NCI-H774 (cell line): ENCODE measurements at places on chromosomes 7 and 10.

DNA sequence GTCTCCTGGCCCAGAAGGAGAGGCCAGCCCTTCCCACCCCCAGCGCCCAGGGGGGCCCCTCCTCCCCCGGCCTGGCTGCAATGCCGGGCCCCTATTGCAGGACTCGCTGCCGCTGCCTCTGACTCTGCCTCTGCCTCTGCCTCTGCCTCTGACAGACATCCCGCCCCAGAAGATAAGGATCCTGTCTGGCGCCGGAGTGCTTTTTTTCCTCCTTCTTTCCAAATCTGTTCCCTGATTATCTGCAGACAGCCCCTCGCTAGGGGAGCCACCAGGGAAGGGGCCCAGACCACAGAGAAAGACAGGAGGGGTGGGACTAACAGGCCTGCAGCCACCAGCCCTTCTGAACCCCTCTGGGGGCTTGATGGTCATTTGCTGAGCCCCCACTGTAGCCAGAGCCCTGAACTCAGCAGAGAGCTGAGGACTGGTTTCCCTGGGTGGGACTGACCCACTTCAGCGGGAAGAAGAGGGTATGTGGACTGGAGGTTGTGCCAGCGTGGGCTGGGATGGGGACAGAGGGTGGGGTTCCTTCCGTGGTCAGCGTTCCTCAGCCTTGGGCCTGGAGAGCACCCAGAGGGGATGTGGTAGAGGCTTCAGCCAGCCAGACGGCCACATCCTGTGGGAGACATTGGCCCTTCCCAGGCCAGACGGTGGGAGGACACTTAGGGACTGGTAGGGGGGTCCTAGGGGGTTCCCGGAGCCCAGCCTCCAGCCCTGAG, 22.8 kb downstream of the UNC5B start:
- DNase-seq: no peak

GRCh38 chr7:49398236-49398635, 375.2 kb upstream of the VWC2 start:
- DNase-seq: no peak

GRCh38 chr10:348456-348855, 213.2 kb downstream of the ZMYND11 start:
- no peak for DNase-seq

GRCh38 chr10:116688241-116688711, 54.1 kb downstream of the HSPA12A start:
- DNase-seq: no peak

DNA sequence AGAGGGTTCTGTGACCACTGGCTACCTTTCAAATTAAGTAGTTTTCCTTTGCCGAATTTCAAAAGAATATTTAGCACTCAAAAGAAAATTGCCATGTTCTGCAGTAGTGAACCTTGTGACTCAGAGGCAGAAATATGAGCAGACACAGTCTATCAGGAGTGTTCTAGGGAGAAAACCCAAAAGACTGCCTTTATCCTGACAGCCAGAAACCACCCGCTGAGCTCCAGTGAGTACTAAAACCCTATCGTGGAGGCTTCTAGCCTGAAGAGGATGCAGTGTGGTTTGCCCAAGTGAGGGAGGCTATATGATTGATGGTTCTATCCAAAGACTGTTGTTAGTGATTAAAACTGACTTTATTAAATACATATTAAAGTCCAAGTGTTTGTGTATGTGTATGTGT, 21.9 kb downstream of the CHRM2 start:
- no peak for DNase-seq

DNA sequence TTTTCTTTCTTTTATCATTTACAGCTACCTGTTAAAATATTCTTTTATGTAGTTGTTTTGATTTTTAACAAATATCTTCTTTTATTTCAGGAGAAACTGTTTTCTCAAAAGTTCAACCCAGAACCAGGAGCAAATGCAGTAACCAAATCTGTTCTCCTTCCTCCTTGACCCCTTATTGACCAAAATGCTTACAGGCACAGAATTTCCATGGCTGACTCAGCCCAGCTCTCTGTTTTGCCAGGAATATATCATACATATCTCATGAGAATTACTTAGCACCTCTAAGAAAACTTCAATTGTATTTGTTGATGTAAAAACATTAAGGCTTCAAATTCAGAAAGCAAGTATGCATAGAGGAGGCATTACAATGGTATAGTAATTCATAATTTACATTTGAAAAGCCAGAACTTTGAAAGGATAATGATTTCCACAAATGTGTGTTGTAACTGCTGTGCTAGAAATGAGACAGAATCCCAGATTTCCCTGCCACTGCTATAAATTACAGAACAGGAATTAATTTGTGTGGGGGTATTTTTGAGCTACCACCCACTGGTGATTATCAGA, 2.2 kb downstream of the GSAP start:
- DNase-seq: no peak

GRCh38 chr10:51228714-51229100, 154.4 kb downstream of the PRKG1 start:
- no peak for DNase-seq

GRCh38 chr7:46285878-46286277, 364.8 kb upstream of the IGFBP3 start:
- no peak for DNase-seq

DNA sequence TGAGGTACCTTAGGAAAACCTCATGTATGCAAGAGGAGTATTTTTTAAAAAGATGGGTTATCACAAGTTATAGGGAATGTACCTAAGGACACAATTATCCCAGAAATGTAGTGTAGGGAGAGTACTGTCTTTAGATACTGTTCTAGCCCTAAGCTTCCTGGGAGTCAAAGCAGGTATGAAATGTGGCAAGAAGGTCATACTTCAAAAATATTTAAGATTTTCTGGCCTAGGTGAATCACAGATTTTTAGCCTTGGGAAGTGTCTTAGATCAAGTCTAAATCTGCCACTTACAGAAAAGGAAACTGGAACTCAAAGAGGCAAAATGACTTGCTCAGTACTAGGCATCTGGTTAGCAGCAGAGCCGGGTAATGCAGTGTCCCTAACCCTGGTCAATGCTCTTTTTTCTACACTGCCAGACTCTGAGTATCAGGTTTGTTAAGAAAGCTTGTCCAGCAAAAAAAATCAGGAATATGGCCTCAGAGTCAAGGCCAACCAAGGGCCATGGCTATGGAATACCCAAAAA, 13.9 kb downstream of the PIK3AP1 start:
- DNase-seq: no peak

- DNase-seq: no peak
Measured at GRCh38 chr10:74752371-74753040, 73.9 kb upstream of the KAT6B start.

GRCh38 chr7:151768805-151769187, 108.1 kb downstream of the PRKAG2 start:
- no peak for DNase-seq

GRCh38 chr7:4604456-4604940, 77.6 kb upstream of the FOXK1 start:
- no peak for DNase-seq

DNA sequence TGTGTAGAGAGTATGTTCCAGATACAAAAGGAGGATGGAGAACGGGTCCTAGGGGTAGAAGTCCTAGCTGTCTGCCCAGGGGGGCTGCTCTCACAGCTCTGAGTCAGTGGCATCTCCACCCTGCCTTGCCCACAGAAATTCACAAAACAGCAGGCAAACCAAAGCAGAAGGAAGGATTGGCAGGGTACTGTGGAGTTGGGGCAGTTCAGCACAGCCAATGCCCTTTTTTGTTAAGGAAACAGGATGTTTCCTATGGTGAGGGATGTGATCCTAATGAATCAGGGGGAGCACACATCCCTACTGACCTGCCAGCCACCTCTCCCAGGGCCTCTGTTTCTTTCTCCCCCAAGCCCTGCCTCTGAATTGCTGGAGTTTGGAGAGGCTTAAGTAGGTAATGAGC, 457.6 kb downstream of the PLXNA4 start:
- DNase-seq: no peak

- DNase-seq: peak; percentile 75
Measured at GRCh38 chr7:108263425-108263824, 133.3 kb upstream of the LAMB4 start.

DNA sequence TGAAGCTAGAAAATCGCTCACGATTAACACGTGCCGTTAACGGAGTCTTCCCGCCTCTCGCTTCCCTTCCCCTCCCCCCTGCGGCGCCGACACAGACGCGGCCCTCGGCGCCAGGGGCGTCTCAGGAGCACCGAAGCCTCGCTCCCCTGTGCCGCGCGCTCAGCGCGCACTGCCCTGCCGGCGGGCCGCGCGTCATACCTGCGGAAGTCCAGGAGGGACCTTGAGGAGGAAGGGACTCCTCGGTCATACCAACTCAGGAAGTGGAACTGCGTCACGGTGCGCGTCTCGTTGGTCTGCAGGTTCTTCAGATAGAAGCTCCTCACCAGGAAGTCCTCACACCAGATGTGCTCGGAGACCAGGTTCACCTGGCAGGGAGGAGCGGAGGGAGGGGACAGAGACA, 239.6 kb downstream of the DNAJB6 start:
- DNase-seq: no peak

GRCh38 chr7:21281193-21281592, 146.7 kb upstream of the SP4 start:
- no peak for DNase-seq
